NCI-H1694 (cell line): ENCODE measurements at places on chromosomes 4 and X.

GRCh38 chr4:21989351-21989750 lies 40.8 kb upstream of the KCNIP4 start:
- DNase-seq: no peak

- DNase-seq: no peak
Observed at GRCh38 chr4:1241466-1241935, 7.4 kb downstream of the CTBP1 start.

DNA sequence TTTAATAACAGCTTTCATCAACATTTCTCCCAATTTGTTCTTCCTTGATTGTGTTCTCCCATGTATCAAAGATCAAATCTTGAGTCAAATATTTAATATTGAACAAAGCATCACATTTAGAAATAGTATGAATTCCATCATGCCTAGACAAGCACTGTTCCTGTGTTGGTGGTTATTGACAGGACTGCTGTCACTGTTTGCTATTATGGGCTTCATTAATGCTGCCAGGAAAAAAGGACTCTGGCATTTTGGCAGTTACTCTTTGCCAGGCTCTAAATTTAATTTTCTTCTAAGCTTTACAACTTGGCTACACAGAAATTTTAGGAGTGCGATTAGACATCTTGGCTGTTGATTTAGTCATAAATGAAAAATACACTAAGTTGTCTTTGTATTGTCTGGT lies 295.9 kb upstream of the NRK start:
- DNase-seq: no peak

DNA sequence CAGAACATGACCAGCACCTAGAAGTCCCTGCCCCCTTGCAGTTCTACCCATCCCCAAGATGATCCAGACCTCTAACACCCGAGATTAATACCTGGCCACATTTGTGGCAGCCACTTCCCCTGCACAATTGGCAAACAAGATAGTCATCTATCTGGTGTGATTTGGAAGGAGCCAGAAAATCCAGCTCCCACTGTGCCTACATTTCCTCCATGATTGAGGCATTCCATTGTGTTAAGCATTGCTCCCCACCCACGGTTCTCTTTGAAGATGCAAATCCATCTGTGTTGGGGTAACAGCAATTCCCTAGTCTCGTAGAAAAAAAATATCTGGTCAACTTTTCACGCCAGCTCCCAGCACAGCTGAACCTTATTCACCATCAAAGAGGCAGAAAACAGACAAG lies 405.0 kb downstream of the BCOR start:
- DNase-seq: no peak

- DNase-seq: no peak
Observed at GRCh38 chr4:13642170-13642950, 14.8 kb upstream of the BOD1L1 start.

DNA sequence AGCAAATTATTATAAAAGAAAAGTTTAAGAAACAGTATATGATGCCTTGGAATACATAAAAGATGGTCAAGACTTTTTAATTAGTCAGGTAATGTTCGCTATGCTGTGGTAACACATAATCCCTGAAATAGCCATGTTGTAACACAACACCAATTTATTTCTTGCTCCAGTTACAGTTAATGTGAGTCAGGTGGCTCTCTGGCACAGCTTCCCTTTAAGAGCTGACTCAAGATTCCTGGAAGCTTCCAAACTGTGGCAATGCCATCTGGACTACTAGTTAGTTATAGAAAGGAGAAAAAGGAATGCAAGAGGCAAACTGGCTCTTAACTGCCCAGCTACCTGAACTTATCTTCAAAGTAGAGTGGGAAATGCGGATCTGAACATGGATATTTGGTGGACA lies 210.5 kb downstream of the CHM start:
- DNase-seq: no peak

DNA sequence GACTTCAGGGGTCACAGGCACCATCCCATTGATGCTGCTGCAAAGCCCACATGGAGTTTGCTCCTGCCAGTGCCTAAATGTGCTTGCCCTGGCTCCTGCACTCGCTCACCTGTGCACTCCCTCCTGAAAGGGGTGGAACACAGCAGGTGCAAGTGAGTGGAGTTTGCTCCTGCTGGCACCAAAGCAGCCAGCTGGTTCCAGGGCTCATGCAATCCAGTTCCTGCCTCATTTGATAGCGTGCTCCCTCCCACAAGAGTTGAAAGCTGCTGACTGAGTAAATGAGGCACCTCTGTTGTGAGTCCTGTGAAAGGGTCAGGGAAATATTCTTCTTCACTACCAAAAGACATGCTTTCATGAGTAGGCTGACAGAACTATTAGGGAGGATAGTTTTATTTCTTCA lies 30.5 kb downstream of the CXCL8 start:
- DNase-seq: no peak

GRCh38 chr4:69849969-69850368 lies 10.0 kb downstream of the SULT1E1 start:
- DNase-seq: no peak

- DNase-seq: no peak
Observed at GRCh38 chr4:123786920-123787319, 390.3 kb downstream of the SPRY1 start.

GRCh38 chr4:110091434-110092140 lies 106.8 kb downstream of the ELOVL6 start:
- DNase-seq: no peak

GRCh38 chr4:55087913-55088260 lies 37.5 kb downstream of the KDR start:
- DNase-seq: no peak

GRCh38 chrX:132119283-132119682 lies 8.5 kb downstream of the FRMD7 start:
- no peak for DNase-seq

GRCh38 chr4:20829617-20830357 lies 129.5 kb downstream of the PACRGL start:
- no peak for DNase-seq

DNA sequence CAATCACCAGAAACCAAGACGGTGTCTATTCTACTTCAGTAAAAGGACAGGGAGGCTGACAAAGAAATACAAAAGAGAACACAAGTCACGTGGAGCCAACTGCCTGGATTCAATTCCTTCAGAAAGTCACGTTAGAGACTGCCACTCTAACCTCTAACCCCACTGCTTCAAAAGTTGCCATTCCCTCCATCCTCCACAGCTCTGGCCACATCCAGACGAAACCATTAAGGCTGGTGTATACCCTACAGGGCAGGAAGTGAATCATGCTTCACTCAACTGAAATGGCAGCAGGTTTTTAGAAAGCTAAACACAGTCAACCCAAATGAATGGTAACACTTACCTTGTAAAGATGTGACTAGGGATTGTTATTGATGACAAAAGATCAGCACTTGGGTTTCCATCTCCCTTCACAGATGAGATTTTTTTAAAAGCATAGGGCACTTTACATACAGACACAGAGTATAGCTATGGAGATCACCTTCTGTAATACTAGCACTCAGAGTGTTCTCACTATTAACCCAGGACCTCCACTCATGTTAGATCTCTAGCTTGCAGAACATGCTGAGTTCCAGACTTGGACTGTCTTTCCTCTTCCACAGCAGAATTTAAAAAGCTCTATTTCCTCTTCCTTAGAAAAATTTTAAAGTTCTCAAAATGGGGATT lies 37.4 kb downstream of the MAML3 start:
- DNase-seq: no peak

GRCh38 chr4:123741906-123742305 lies 345.3 kb downstream of the SPRY1 start:
- no peak for DNase-seq

GRCh38 chr4:16745887-16746286 lies 152.6 kb downstream of the LDB2 start:
- no peak for DNase-seq

GRCh38 chr4:185335579-185335978 lies 60.1 kb downstream of the LRP2BP start:
- DNase-seq: no peak

DNA sequence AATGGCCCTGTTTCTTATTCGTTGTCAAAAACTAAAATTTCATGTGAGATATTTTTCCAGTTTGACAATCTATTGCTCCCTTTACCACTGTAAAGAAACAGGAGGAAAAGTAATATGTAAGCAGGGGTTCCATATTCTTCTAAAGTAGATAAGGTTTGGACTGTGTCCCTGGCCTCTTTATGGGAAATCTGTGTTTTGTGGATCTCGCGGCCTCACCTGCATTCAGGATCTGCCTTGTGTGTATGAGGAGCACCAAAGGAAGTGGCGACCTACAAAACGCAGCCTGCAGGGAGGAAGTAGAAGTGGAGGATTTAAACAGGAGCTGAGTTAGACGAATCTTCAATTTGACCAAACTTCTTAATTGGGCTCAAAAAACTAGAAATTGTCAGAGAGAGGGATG lies 67.0 kb downstream of the RASGEF1B start:
- no peak for DNase-seq

- no peak for DNase-seq
Observed at GRCh38 chrX:153902385-153902784, 2.1 kb upstream of the AVPR2 start.

- peak; percentile 8 for DNase-seq
Observed at GRCh38 chr4:170589597-170590191, 499.9 kb upstream of the AADAT start.

DNA sequence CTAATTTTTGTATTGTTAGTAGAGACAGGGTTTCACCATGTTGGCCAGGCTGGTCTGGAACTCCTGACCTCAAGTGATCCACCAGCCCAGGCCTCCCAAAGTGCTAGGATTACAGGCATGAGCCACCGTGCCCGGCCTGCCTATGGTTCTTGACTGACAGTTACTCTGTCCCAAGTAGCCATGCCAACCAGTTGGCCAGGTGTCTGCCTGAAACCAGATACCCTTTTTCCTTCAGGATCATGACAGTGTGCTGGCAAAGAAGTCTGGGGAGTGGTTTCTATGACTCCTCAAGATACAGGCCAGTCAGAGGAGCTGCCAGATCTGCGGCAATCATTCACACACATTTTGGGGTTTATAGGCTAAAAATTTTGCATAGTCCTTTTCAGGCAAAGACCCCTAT lies 1.7 kb upstream of the LAS1L start:
- no peak for DNase-seq

- no peak for DNase-seq
Observed at GRCh38 chr4:109296527-109296926, 5.9 kb downstream of the COL25A1 start.

DNA sequence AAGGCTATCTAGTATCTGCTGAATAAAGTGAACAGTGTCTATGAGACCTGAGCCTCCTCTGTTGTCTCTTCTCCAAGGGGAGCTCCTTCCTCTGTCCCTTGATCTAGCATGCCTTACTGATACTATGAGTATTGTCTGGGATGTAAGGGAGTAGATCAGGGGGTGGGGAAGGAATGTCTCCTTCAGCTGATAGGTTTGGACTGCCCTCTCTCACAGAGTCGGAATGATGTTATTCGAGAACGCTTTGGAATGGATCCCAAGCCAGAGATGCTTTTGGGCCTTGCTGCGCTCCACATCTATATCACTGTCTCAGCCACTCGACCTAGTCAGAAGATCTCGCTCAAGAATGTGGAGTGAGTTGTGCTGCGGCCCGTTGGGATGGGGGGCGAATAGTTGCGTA lies 68.3 kb upstream of the PRPS1 start:
- no peak for DNase-seq

- DNase-seq: peak; percentile 23
Observed at GRCh38 chr4:610411-611261, 14.7 kb upstream of the PDE6B start.

- DNase-seq: no peak
Observed at GRCh38 chrX:96889726-96890125, 6.0 kb downstream of the RPA4 start.

- no peak for DNase-seq
Observed at GRCh38 chr4:40991908-40992307, 222.4 kb downstream of the APBB2 start.

- DNase-seq: no peak
Observed at GRCh38 chr4:78667325-78667724, 108.8 kb upstream of the BMP2K start.

DNA sequence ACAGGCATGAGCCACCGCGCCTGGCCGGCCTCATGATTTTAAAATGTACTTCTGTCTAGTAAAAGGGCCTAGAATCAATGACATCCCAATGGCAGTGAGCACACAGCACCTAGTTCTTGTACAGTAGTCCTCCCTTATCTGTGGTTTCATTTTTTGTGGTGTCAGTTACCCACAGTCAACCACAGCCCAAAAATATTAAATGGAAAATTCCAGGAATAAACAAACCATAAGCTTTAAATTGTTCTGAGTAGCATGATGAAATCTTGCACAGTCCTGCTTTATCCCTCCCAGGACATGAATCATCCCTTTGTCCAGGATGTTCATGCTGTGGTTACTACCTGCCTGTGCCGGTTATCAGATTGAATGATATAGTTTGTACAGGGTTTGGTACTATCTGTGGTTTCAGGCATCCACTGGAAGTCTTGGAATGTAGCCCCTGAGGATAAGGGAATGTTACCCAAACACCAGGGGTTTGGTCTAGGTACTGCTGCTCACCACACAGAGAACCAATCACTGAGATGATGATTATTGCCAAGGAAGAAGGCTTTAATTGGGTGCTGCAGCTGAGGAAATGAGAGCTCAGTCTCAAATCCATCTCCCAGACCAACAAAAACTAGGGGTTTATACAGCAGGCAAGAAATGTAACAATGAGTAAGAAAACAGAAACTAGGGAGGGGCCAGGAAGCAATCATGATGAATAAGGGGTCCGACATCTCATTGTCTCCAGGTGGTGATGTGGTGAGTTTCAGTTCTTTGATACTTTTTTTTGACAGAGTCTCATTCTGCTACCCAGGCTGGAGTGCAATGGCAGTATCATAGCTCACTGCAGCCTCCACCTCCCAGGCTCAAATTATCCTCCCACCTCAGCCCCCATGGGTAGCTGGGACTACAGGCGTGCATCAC lies 16.2 kb upstream of the FHL1 start:
- no peak for DNase-seq

DNA sequence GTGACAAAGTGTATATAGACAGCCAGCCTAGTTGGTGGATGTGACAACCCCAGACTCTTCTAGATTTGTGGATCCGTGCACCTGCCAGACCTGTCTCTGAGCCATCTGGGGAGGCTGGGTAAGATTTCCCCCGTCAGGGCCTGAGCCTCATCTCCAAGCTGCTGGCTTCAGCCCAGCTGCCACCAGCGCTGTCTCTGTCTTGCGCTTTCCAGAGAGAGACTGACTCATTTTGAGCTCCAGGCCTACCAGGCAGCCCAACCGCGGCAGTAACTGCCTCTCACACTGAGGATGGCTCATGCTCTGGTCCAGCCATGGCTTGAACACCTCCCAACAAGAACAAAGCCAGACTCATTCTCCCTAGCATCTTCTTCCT lies 26.4 kb downstream of the NOP14 start:
- no peak for DNase-seq

DNA sequence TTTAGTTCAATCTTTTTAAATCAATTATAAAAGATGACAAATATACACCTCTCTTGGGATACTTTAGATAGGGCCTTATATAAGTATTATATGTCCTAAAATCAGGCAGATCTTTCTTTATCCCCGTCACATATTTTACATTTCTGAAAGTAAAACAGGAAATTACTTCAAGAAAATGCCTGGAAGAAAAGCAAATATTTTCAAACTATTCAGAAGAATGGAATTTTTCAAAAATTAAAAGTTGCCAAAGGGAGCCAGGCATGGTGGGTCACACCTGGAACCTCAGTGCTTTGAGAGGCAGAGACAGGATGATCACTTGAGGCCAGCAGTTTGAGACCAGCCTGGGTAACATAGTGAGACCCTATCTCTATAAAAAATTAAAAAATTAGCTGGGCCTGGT lies 34.4 kb downstream of the MGARP start:
- DNase-seq: no peak
